Hematopoietic multipotent progenitor cell treated with erythropoietin and hydrocortisone succinate and interleukin-3 and kit ligand, for 8 days (in vitro differentiated cells): ENCODE measurements at places on chromosomes 12 and 14.

- no peak for DNase-seq
Measured at GRCh38 chr12:70260646-70261045, 17.4 kb downstream of the CNOT2 start.

- DNase-seq: no peak
Measured at GRCh38 chr12:32765906-32766305, 10.2 kb upstream of the YARS2 start.

- DNase-seq: peak; percentile 46
Measured at GRCh38 chr12:48084066-48084465, 21.8 kb downstream of the SENP1 start.

DNA sequence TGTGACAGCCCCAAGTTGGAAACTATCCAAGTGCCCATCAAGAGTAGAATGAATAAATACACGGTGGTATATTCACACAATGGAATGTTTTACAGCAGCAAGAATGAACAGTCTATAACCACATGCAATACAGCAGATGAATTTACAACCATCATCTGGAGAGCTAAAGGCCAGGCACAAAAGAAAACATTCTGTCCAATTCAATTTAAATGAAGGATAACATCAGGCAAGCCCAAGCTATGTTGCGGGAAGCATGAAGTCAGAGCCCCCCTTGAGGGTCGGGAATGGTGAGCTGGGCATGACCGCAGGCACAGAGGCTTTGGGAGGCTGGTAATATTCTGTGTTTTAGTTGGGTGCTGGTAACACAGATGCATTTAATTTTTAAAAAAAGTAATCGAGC is 76.0 kb downstream of the SYNE3 start:
- no peak for DNase-seq

- DNase-seq: no peak
Measured at GRCh38 chr12:1517007-1517406, 77.4 kb downstream of the FBXL14 start.

DNA sequence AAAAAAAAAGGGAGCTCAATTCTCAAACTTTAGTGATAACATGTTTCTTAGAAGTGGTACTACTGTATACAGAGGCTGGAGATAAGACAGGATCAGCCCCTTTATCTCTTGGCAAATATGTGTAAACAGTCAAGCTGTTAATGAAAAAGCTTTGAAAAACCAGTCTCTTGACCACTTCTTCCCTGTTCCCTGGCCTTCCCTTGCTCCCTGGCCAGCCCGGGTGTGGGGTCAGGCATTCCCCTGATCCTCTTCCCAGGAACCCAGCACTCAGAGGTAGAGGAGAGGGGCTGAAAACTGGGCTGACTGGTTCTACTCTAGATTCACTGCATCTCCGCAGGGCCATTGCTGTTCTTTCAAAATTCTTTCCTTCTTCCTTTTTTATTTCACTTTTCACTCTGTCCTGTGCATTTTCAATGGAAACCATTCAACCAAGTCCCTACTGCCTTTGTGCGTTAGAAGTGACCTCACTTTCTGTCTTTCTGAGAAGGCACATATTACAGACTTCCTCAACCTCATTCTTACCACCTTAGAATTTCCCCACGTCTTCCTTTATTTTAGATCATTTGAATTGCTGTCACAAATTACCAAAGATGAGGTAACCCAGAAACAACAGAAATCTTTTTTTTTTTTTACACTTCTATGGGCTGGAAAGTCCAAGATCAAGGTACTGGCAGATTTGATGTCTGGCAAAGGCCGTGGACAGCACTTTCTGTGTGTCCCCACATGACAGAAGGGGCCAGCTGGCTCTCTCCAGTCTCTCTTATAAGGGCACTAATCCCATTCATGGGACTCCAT is 5.7 kb downstream of the GNG2 start:
- DNase-seq: peak; percentile 89

DNA sequence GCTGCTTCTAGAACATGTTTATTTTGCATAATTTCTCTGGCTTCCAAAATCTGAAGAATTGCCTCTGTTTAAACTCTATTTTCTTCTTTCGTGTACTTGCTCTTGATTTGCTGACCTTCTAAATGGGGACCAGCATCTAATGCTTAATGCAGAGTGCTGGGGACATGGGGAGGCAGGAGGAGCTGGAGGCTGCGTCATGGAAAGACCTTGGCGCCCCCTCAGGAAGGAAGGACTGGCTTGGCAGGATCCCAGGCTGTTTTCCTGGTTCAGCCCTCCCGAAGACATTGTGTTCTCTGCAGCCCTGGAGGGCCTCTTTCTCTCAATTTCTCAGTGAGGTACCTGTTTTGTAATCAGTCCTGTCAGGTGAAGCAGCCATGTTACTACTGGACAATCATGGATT is 5.5 kb downstream of the PRKCH start:
- DNase-seq: no peak
